ENCODE measurements at places on chromosomes 12 and 14. TPM values are rescaled to one million over a fixed set of nuclear protein-coding genes. Genes with fewer than 3 reads are reported as not detected.

WNT1 gene
- not detected for total RNA-seq

GRCh38 chr12:124032265-124032886 is 59.4 kb downstream of the ZNF664 start:
- DNase-seq: peak; percentile 73

- no peak for DNase-seq
These were observed 26.6 kb downstream of the NUP37 start for GRCh38 chr12:102093319-102093718.

DNA sequence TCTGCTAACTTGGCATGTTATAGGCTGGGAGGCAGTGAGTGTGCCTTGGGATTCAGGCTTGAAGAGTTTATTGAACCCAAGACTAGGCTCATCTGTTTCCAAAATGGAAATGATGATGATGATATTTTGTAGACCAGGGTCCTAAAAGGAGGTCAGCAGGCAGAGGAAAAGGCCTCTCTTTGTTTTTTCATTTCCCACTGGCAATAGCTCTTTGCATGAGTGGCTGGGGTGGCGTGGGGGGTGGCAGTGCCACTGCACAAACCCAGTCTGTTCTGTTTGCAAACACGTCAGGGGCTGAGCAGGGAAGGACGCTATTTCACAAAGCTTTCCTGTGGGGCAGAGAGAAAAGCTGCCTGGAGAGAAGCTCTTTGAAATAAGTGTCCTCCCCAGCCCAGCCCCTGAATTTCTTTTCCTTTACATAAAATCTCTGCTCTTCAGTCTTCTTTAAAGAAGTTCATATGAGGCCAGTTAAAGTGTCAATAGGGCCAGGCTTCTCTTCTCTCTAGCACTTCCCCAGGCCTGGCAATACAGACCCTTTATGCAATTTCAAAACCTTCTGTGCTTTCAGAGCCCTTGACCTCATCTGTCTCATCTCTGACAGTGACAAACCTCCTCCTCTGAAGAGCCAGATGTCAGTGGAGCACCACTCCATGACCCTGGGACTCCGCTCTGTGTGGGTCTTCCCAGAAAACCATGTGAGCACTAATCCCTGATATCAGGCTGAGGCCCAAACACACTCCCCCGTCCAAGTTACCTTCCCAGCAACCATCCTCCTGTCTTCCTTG is 72.8 kb downstream of the ZNF664 start:
- no peak for DNase-seq

- no peak for DNase-seq
These were observed 65.5 kb upstream of the PRKD1 start for GRCh38 chr14:29993143-29993542.
